Brain (organoid and tissue), 16 donors: ENCODE measurements at places on chromosomes 7 and 10.
A peak's percentile ranks its signal among the peaks of the same experiment; 100 is the strongest.

DNA sequence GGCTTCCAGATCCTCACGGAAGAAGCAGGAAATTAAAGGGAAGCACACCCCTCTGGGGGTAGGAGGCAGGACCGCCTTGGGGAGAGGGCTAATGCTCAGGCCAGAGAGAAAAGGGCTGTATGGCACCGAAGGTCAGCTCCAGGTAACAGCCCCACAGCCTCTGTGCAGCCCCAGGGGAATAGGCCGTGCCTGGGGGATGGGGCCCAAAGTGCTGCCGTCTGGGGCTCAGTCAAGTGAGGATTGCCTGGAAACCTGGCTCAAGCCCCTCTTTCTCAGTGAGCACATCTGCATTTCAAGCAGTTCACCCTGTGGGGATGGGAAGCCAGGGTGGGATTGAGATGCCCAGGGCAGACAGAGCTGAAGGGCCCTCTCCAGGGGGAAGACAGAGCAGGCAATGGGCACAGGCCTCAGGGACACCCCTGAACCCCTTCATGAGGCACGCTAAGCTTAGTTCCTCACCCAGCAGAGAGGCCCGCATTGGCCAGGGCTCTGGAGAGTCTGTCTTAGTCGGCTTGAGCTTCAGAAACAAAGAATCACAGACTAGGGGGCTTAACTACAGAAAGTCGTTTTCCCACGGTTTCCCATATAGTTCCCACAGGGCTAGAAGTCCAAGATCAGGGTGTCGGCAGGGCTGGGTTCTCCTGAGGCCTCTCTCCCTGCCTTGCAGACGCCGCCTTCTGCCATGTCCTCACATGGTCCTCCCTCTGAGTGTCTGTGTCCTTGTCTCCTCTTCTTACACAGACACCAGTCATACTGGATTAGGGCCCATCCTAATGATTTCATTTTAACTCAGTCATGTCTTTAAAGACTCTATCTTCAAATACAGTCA is 118.2 kb downstream of the PTPN20 start:
- DNase-seq = no peak

DNA sequence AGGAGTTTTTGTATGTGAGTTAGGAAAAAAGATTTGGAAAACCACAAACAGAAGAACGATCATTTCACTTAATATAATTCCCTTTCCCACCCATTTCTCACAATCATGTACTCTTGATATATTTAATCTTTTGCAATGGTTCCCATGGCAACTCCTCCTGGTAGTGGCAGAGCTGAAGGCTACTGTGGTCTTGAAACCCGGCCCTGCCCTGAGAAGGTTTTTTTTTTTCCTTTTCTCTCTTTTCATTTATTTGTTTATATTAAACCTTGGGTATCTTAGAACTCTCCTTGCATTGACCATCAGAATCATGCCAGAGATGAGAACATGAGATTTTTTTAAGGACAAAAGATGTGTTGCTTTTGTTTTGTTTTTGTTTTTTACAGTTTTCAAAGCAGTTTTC is 566.1 kb upstream of the NRP1 start:
- peak; percentile 85 for DNase-seq

GRCh38 chr10:32979041-32979440 is 21.0 kb upstream of the ITGB1 start:
- no peak for DNase-seq

GRCh38 chr7:80581486-80582260 is 56.8 kb upstream of the CD36 start:
- DNase-seq = no peak

GRCh38 chr7:137881607-137882260 is 35.0 kb upstream of the DGKI start:
- no peak for DNase-seq

- no peak for DNase-seq
Observed at GRCh38 chr10:127243490-127244272, 47.3 kb upstream of the INSYN2A start.

GRCh38 chr10:42790835-42791234 is 8.2 kb downstream of the BMS1 start:
- DNase-seq = no peak

- no peak for DNase-seq
Observed at GRCh38 chr10:89580243-89580642, 44.8 kb upstream of the SLC16A12 start.

GRCh38 chr7:158740013-158740656 is 35.5 kb upstream of the NCAPG2 start:
- DNase-seq = no peak
